ENCODE measurements at places on chromosomes 2 and 18. TPM values are rescaled to one million over a fixed set of nuclear protein-coding genes. Genes with fewer than 3 reads are reported as not detected.
A peak's percentile ranks its signal among the peaks of the same experiment; 100 is the strongest.

DNA sequence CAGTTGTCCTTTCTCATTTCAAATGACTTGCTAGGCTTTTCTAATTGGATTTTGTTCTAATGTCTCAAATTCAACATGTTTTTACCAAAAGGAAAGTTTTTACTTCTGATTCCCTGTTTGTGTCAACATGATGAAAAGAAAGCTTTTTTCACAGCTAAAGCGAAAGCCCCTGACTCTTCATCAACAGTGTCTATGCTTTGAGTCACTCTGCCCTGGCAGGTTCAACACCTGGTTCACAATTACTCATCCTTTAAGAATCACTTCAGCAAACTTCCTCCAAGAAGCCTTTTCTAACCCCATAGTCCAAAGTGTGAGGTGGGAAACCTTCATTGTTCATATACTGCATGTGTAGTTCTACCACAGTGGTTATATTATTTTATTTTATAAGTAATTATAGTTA, 7.6 kb upstream of the DSG2 start:
- no peak for DNase-seq
- H3K4me3 ChIP-seq: no peak overlapping the region
- no peaks in the 10 kb centered on the region for H3K4me1 ChIP-seq
- no peaks in the 10 kb centered on the region for H3K27me3 ChIP-seq
- H3K27ac ChIP-seq: no peak overlapping the region
- H3K36me3 ChIP-seq: no peaks in the 10 kb centered on the region

DNA sequence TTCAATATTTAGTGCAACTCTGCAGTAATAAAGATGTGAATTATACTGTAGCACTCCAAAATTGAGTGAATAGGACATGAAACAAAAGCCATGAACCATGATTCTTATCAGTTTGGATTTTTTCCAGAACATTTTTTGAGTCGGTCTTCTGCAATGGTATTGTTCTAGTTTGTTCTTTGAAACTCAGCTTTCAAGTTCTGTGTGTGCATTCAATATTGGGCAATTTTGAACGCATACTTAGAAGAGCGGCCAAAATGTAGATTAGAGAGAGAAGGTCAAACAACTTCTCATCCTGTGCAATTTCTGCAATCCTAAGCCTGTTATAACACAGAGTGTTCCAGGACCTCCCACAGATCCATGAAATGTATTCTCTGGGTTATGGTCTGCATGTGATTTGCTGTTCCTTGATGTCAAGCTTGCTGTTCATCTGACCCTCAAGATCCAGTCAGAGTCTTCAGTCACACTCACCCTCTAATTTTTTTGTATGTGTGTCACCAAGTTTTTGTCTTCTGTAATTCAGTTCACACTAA, 48.3 kb downstream of the TSPYL6 start:
- H3K27ac ChIP-seq: no peak overlapping the region
- no peak overlapping the region for H3K4me3 ChIP-seq

DNA sequence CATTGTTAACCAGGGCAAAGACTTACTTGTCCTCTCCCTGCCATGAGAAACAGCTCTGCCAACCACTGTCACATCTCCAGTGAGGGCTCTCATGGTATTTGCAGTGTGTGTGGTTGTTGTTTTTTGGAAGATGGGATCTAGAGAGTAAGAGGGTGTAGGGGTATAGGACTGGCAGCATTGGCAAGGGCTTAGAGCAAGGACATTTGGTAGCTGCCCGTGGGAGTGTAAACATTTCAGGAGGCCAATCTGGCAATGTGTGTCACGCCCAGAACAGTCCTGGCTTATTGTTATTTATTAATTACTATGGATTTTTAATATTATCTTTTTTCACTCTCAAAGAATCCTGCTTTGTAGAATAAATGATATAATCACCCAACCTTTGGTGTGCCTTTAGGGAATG, 90.5 kb downstream of the TMEM17 start:
- no peak overlapping the region for H3K4me3 ChIP-seq
- no peak overlapping the region for H3K27ac ChIP-seq
- no peaks in the 10 kb centered on the region for H3K27me3 ChIP-seq
- H3K4me1 ChIP-seq: peaks cover 14% of the 10 kb centered on the region
- no peak for DNase-seq

- peaks cover 7% of the 10 kb centered on the region for H3K4me1 ChIP-seq
- H3K27me3 ChIP-seq: no peaks in the 10 kb centered on the region
- H3K4me3 ChIP-seq: no peak overlapping the region
Observed at GRCh38 chr2:221970389-221970788, 328.4 kb downstream of the PAX3 start.

GRCh38 chr2:170923799-170924198, 5.3 kb upstream of the GORASP2 start:
- peak; percentile 56 for DNase-seq
- no peaks in the 10 kb centered on the region for H3K36me3 ChIP-seq
- H3K4me1 ChIP-seq: no peaks in the 10 kb centered on the region
- H3K27ac ChIP-seq: no peak overlapping the region
- no peaks in the 10 kb centered on the region for H3K27me3 ChIP-seq

DNA sequence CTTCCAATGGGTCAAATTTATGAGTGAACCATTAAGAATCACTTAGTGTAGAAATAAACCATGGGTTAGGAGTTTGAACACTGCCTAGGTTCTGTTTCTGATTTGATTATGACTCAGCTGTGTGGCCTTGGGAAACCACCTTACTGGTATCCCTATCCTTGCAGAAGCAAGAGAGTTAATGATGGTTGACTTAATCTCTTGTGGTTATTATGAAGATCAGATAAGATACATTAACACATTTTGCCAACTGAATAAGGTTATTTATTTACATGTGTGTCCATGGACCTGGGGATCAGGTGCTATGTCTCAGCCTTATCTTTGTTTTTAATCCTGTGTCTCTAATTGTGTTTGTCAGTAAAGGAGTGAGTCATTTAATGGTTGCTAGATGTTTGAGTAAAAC, 5.4 kb upstream of the KCNJ13 start:
- H3K27ac ChIP-seq: no peak overlapping the region
- no peak overlapping the region for H3K4me3 ChIP-seq
- no peaks in the 10 kb centered on the region for H3K36me3 ChIP-seq
- H3K4me1 ChIP-seq: no peaks in the 10 kb centered on the region

- H3K27ac ChIP-seq: no peak overlapping the region
- H3K4me1 ChIP-seq: no peaks in the 10 kb centered on the region
- H3K36me3 ChIP-seq: peaks cover 23% of the 10 kb centered on the region
- no peak for DNase-seq
- H3K4me3 ChIP-seq: no peak overlapping the region
Observed at GRCh38 chr2:117941693-117942092, 72.2 kb downstream of the CCDC93 start.

GRCh38 chr2:23137166-23137565, 247.8 kb upstream of the KLHL29 start:
- H3K27ac ChIP-seq: no peak overlapping the region
- no peak overlapping the region for H3K4me3 ChIP-seq
- peaks cover 10% of the 10 kb centered on the region for H3K4me1 ChIP-seq
- H3K36me3 ChIP-seq: no peaks in the 10 kb centered on the region
- DNase-seq: peak; percentile 5
- no peaks in the 10 kb centered on the region for H3K27me3 ChIP-seq

The CD207 gene
- not detected for total RNA-seq

The CPLX4 gene
- not detected for total RNA-seq
